ENCODE measurements at places on chromosomes 1 and 21.

- DNase-seq = no peak
Measured at GRCh38 chr1:84827976-84828375, 65.0 kb downstream of the LPAR3 start.

DNA sequence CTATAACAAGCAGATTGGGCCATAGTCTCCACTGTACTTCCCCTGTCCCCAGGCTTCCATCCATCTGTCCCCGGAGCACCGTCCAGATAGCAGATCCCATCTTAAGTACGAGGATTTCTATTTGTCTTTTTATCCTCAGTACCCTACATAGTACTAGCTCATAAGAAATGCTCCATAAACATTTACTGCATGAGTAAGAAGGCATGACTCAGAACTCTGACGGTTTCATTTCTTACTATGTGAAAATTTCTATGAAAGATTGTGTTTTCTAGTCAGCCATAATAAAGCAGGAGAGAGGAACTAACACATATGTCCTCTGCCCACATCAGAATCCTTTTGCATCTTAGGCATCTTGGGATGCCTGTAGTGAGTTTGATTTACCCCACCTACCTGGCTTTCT lies 49.5 kb downstream of the CHD1L start:
- no peak for DNase-seq

DNA sequence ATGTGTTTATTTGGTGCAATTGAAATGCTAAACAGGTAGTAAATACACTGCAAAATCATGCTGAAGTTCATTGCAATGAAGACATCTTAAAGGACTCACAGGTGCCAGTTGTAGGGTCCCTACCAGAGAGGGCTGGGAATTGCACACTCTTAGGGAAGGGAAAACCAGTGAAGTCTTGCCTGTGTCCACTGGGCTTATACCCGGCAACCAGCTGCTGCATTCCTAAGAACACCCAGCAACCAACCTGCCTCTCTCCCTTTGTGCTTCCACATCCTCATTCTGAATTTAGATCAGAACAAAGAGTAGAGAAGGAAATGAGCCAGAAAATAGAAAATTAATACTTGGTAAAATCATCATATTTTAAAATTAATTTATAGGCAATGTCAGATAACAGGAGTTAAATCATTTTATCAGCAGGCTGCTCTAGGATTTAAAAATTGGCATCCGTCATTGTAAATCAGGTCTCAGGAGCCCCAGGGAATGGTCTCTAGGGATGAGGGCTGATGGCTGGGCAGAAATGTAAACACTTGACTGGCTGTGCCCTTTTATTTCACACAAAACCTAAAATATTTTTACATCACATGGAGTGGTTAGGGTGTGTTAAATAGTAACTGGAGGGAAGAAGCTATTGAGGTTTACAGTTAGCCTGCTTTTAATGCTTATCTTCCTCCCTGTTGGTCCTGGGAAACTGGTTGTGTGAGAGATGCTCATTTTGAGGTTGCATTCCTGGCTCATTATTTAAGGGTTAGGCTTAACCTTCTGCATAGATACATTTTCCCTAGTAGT lies 31.3 kb downstream of the PTGFRN start:
- no peak for DNase-seq

- no peak for DNase-seq
Measured at GRCh38 chr1:35539073-35539823, 18.0 kb downstream of the KIAA0319L start.

- no peak for DNase-seq
Measured at GRCh38 chr1:65387821-65388220, 32.6 kb upstream of the LEPR start.

DNA sequence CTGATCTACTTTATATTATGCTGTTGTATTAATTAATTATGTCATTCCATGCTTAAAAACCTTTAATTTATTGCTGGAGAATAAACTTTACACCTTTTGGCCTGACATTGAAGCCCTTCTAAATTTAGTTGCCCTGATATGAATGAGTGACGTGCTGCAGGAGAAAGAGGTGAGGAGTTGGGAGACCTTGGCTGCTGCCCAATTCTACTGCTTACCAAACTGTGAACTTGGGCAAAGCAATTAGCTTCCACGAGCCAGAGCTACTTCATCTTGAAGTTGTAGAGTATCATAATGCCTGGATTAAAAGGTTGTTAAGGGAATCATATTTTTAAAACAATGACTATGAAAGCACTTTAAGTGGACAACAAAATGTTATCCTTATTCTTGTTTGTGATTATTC lies 126.8 kb upstream of the DEPDC1 start:
- DNase-seq = no peak
